ENCODE measurements at places on chromosomes 6 and 20.

DNA sequence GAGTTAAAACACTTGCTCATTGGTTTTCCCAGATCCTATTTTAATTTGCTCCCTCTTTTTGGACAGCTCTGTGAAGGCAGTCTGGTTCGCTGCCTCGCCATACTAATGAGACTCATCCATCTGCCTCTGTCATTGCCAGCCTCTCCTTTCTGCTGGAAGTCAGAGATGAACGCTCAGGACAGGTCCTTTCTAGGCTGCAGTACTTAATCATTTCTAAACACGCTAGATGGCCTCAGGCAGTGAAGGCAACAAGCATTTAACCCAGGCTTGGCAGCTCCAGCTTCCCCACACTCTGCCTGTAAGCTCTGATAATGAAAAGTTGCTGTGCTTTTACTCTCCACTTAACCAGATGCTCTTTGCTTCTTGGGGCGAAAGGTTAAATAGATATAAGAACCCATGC is 286.7 kb upstream of the POU3F2 start:
- no peak for DNase-seq

DNA sequence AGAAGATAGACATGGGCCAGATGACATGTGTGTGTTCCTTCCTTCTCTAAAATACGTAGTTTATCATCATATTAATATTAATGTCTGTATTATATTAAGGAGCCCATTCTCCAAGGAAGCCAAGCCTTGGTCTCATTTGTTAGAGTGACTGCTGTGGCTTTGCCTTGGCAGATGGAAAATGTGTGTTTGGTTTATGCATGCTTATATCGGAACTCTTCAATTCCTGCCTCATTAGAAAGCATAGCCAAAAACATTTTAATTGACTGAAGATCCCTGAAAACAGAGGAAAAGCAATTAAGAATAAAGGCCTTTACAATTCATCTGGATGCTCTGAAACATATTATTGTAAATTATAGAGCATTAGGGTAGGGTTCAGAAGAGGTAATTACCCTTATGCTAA is 106.4 kb downstream of the COL9A1 start:
- DNase-seq: no peak

DNA sequence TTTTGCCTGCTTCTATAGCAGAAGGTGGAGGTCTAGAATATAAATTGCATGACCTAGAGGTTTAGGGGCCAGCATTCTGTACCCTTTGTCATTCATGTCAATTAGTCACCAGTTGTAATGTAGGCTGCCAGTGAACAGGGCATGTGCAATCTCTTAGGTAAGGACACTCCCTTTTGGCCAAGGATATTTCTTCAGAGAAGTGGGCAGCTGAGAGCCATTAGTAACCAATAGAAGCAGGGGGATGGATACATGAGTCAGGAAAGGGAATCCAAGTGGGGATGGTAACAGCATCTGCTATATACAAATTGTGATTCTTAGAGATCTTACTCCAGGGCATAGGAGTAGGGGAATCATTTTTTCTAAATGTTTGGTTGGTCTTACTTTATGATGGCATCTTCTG is 494.2 kb upstream of the JAG1 start:
- DNase-seq: no peak

DNA sequence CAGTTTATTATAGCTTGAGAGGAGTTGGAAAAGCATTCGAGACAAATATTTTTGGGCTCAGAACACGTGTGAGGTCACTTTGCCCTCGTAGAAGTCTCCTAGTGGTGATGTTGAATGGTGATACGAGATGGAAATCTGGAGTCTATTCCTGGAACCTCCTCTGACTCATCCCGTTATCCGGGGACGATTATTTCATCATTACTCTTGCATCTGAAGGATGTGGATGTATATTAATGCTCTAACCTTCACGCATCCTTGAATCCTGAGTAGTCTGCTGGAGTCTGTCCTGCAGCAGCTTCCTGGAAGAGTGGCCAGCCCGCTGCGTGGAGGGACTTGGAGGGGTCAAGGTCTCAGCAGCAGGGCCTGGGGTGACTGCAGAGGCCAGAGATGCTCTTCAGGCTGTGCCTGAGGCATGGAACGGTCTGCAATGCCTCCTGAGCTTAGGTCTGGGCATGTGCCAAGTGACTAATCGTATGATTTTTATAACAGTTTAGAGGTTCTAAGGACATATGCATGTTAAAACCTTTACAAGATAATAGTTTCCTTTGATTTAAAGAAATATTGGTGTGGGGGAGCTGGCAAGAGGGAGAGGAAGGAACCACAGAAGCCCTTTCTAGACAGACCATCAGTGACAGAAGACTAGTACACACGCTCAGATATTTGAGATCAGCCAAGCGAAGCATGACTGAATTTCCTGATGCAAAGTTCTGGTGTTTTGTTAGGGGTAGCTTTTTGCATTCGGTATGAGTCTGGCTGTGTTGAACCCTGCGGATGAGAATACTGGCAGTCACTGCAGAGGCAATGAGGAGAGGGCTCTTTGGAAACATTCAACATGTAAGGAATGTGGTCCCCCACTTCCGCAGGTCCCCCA is 400.2 kb downstream of the QKI start:
- peak; percentile 73 for DNase-seq

GRCh38 chr6:104575536-104575935 is 284.2 kb downstream of the HACE1 start:
- DNase-seq: no peak

GRCh38 chr6:114203460-114203859 is 139.4 kb downstream of the HS3ST5 start:
- DNase-seq: no peak

- no peak for DNase-seq
Measured at GRCh38 chr6:34793877-34794276, 2.0 kb downstream of the BLTP3A start.

DNA sequence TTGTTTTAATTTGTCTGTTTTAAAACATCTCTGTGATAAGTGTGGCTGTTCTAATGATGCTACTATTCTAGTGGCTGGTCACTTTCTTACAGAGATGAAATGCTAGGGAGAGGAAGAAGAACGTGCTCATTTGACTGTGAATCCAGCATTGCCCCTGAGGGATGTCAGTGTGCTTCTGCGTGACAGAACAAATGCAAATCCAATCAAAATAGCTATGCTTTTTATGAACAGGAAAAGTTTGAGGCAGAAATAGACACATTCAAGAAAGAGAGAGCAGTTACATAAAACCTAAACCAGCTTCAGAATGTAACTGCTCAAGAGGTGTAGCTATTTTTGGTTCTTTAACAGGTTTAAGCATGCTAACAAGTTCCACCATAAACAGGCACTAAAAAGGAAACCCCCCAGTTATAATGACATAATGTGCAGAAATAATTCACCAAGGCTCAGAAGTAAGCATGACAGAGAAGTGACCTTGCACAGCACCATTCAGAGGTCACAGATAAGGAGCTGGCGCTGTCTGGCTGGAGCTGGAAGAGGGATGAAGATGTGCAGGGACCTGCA is 385.3 kb downstream of the EPM2A start:
- DNase-seq: no peak

DNA sequence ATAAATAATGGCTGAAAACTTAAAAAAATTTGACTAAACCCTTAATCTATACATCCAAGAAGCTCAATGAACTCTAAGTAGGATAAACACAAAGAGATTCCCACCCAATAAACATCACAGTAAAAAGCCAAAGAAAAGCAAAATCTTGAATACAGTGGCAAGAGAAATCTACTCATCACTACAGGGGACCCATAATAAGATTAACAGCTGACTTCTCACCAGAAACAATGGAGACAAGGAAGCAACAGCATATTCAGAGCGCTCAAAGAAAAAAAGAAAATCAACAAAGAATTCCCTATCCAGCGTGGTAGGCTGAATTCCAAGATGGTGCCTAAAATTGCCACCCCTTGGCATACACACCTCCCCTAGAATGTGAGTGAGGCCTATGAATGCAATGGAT is 18.6 kb downstream of the SNX3 start:
- no peak for DNase-seq

DNA sequence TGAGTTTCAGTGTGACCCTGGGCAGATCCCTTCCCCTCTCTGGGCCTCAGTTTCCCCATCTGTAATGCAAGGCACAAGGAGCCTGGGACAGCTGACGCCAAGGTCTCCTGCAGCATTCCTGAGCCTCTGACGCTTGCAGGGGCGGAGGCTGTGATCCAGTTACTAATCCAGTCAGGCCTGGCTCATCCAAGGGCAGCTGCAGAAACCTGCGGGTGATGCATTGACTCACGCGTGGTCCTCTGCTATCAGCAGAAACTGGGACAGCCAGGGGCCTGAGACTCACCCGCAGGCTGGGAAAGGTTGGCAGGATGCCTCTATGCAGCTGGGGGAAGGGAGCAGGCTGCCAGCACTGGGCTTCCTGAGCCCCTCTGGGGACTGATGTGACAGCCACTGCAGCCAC is 65.0 kb upstream of the SIRPA start:
- DNase-seq: no peak

- no peak for DNase-seq
Measured at GRCh38 chr20:50919567-50919966, 11.7 kb downstream of the ADNP start.

DNA sequence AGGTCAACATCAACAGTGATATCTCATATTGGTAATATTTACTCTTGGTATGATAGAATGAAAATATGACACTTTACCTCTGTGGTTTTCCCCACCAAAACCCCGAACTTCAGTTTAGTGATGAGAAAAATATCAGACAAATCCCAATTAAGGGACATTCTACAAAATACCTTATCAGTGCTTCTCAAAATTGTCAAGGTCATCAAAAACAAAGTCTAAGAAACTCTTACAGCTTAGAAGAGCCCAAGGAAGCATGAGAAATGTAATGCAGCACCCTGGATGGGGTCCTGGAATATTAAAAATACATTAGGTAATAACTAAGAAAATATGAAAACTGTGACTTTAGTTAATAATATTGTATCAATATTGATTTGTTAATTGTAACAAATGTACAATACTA is 148.3 kb upstream of the TFAP2D start:
- no peak for DNase-seq

- DNase-seq: no peak
Measured at GRCh38 chr20:9294041-9294440, 220.3 kb upstream of the LAMP5 start.

- no peak for DNase-seq
Measured at GRCh38 chr6:119078376-119079282, at the start of gene FAM184A. Gene FAM184A (minus strand): TSS chr6:119078664. CDS start chr6:119078299, 365 bp downstream.

GRCh38 chr6:162203287-162203686 is 524.3 kb downstream of the PRKN start:
- DNase-seq: no peak

GRCh38 chr6:95804847-95805541 is 210.8 kb upstream of the FUT9 start:
- no peak for DNase-seq

GRCh38 chr20:51004305-51004727 is 18.6 kb downstream of the KCNG1 start:
- DNase-seq: no peak

DNA sequence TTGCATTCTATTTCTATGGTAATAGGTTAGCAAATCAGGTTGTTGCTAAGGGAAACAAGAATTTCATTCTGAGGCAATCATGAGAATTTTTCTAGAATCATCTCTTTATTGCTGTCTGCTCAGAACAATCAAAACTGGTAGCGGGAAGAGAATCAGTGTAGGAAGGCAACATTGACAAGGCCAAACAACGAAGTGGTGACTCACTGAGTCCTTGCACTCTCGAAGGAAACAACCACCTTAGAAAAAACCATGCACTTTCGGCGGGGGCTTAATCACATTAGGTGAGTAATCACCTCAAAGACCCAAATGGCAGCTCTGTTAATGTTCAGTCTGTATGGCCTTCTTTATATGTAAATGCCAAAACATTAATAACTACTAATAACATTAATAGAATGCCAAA is 78.8 kb upstream of the MAP7 start:
- DNase-seq: no peak

DNA sequence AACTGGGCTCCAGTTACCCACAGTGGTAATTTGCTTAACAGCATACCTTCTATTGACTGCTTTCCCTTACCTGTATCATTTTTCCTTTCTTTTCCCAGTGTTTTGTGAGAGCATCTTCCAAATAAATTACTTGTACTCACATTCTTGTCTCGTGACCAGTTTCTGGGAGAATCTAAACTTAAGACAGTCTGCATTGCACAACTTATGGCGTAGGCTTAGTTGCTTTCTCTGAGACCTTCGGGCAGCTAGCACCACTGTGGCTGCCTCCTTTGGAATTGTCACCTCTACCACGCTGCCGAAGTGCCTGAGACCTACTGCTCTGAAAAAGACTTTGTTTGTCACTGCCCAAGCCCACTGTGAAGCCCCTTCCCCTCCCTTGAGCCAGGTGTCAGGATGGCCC is 188.1 kb upstream of the BMP2 start:
- no peak for DNase-seq

GRCh38 chr6:114346451-114346850 is 3.6 kb upstream of the HS3ST5 start:
- no peak for DNase-seq

- no peak for DNase-seq
Measured at GRCh38 chr6:155504848-155505607, 49.4 kb upstream of the NOX3 start.

DNA sequence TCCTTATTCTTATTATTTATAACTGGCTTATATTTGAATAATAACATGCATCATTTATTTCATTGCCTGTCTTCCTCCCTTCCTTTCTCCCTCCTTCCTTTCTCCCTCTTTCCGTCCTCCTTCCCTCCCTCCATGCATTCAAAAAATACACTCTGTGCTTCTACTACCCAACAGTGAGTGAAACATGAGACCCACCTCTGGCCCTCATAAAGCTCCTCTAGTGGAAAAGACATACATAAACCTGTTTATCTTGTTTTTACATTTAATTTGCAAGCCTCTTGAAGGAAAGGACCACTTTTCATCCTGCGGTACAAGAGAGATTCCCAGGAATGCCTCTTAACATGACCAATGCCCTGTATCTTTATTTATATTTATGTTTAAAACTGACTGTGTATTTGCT is 21.8 kb upstream of the ISM1 start:
- no peak for DNase-seq

GRCh38 chr20:14189794-14190402 is 147.5 kb downstream of the FLRT3 start:
- peak; percentile 29 for DNase-seq

- DNase-seq: no peak
Measured at GRCh38 chr20:32140603-32141002, 31.1 kb downstream of the TM9SF4 start.

- DNase-seq: no peak
Measured at GRCh38 chr6:83490217-83490807, 22.0 kb upstream of the PRSS35 start.

DNA sequence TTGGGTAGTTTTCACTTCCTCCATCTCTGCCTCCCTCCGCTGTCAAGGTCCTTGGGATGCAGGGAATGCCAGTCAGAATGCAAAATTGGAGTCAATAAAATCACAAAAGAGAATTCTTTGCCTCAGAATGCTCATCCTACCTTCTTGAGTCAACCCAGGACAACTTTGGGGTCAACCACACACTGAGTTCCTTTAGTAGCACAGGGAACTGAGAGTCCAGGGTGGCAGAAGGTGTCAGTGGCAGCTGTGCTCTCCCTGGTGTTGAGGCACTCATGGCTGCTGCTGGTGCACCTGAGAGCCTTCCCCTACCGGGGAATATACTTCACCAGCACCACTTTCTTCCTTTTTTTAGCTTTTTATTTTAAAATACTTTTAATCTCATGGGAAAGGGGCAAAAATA is 829 bp upstream of the NOTCH4 start:
- no peak for DNase-seq

GRCh38 chr6:25842526-25842925 is 10.7 kb upstream of the SLC17A1 start:
- DNase-seq: no peak

- DNase-seq: no peak
Measured at GRCh38 chr6:51962354-51962753, 125.1 kb downstream of the PKHD1 start.
